Retina (tissue), 1 donor: ENCODE measurements at places on chromosomes 13 and 19.
A peak's percentile ranks its signal among the peaks of the same experiment; 100 is the strongest.

DNA sequence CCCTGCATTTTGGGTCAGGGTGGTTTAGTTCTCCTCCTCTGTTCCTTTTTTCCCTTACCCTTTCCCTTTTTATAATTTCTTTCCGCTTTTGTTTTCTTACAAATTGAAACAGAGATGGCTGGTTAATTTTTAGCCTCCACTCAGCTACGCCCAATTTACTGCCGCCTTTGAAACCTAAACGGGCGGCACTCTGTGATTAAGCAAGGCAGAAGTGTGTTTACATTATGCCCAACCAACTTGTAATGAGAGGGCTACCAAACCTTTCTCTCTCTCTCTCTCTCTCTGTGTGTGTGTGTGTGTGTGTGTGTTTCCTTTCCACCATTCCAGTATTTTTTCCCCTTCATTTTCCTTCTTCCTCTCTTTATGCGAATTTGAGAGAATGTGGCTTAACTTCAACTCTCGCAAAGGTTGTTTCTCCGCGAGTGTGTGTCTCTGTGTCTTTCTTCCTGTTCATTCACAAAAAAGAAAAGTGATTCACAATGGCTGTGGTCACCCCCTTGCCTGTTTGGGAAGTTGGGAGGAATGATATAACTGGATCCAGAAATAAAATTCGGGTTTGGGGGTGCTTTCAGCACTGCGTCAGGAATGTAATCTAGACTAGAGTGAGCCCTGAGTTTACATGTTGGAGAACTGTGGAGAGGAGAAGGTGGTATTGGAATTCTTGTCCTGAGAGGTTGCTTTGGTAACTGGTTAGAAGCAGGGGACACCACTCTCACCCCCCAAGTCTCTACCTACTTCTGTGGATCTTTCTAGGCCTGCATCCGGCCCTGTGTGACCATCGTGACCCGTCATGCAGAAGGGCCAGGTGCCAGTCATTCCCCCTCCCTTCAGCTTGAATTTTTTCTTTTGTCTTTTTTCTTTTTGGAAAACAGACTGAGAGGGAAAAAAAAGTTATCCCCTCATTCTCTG, 31.4 kb downstream of the NFIX start:
- DNase-seq: no peak

DNA sequence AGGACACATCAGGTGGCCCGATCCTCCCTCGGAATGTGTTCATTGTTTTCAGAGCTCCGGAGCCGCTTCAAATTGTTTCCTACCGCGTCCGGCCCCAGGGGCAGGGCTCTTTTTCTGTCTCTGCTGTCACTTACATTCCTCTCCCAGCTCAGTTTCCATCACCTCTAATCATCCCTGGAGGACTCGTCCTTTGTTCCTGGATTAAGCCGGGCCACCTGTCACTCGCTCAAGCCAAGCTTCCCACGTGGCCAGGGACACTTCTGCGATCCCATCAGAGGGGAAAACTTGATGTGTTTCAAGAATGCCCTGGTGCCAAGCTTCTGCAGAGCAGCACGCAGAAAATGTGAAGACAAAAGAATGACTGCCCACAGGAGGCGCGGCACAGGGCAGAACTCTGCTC, 13.5 kb downstream of the IL17D start:
- DNase-seq: peak; percentile 84

- no peak for DNase-seq
Measured at GRCh38 chr19:4748589-4748988, 24.9 kb upstream of the DPP9 start.

GRCh38 chr19:35153701-35154524, 622 bp upstream of the FXYD5 start:
- peak; percentile 61 for DNase-seq

GRCh38 chr13:106361621-106362020, 173.8 kb downstream of the EFNB2 start:
- DNase-seq: no peak

- DNase-seq: no peak
Measured at GRCh38 chr13:51270623-51271415, 48.6 kb downstream of the FAM124A start.

DNA sequence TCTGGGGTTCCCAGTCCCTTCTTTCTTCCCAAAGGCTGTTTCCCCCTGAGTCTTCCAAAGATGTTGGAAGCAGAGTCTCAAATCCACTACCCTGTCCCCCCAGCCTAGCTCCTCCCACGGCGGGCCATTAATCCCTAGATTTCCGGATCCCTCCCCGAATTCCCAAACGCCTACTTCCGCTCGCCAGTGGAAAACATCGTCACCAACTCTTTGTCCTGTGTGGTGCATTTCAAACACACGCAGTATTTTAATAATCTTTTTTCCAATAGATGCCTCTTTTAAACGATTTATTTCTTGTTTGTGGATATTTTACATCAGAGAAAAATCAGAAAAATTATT, 610 bp downstream of the ZNF791 start:
- no peak for DNase-seq

DNA sequence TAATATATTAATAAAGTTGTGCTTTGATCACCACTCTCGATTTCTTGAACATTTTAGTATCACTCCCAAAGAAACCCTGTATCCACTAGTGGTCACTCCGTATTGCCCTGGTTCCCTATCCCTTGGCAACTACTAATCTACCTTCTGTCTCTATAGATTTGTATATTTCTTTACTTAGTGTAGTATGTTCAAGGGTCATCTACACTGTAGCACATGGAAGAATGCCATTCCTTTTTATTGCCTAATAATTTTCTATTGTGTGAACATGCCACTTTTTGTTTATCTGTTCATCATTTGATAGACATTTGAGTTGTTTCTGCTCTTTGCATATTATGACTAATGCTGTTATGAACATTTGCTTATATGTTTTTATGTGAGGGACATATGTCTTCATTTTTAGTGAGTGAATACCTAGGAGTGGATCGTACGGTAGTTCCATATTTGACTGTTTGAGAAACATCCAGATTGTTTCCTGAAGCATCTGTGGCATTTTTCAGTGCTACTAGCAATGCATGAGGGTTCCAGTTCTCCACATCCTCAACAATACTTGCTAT, 254.0 kb downstream of the GPC6 start:
- DNase-seq: no peak

DNA sequence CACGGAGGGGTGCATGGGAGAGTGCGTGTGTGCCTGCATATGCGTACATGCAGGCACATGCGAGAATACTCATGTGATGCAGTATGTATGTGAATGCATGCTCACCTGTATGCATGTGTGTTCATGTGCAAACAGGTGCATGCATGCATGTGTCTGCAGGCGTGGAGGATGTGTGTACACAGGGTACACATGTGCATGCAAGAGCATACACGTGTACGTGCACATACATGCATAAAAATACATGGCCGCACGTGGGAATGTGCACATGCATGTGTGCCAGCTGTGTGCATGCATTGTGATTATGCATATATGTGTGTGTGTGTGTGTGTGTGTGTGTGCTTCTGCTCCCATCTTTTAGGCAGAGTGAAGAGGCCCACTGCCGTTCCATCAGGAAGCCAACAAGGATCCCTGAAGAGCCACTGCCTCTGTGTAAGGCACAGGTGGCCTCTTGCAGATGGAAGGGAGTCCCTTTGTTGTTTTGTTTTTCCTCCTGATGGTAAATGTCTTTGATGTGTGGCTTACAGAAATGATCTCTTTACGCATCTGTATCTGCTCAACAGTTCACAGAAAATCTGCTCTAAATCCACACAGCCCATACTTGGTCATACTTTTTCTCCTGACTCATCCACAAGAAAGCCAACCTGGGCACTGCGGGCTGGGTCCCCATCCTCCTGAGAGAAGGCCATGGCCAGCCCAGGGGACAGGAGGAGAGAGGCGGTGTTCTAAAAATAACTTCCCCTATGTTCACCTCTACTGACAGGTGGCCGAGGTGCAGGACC, 50.7 kb downstream of the KLF2 start:
- no peak for DNase-seq

DNA sequence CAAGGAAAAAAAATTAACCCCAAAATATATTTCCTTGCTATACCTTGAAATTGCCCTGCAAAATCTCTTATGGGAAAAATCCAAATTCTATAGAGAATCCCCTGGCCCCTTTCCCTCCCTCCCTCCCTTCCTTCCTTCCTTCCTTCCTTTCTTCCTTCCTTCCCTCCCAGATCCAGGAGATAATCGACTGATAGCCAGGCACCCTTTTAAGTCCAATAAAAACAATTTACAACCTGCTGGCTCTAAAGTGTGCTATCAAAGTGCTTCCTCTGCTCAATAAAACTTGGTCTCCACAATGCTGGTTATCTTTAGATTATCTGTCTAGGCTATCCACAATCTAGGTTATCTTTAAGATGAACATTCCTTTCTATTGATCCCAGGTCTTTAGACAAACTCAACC, 83.1 kb upstream of the TUBA3C start:
- no peak for DNase-seq

DNA sequence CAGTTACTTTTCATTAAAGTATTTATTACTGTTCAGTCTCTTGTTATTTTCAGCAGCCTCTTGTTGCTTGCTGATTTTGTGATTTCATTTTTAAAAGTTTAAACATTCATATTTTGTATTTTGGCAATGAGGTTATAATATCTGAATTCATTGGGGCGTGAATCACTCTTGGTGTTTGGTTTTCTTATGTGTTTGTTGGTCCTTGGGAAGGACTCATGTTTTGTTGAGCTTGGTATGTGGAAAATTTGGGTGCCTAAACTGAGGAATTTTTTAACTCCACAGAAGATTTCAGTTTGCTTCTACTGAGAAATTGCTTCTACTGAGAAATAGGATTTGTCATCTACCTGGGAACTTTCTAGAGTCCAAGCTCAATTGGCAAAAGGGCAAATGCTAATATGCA, 38.2 kb downstream of the PDS5B start:
- no peak for DNase-seq

DNA sequence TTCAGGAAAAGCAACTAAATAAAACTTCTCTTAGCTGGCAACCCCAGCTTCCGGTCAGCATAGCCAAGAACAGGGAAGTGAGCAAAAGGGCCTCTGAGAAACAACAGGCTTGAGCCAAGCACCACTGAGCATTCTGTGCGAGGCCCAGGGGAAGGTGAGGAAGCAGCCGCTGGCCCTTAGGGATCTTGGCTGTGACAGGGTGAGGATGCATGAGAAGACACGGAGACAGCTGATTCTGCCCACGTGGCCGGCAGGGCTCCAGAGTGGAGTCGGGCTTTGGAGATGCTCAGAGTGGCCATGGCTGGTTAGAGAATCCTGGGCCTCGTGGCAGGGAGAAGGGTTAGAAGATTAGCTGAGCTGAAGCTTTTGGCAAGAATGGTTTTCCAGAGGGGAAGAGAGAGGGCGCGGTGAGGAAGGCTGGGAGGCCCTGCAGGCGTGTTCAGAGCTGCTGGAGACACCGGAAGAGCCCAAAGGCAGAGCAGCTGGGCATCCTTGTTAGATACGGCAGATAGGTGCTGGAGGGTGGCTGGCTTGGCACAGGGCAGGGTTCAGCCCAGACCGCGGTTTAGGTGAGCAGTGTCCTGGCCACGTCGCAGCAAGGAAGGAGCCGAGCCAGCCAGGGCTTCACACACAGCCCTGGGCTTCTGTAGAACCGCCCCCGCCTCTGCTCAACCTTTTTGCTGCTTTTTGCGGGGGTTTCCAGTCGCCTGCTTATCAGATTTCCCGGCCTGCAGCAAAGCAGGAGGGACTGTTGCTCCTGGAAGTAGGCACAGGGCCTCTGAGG, 17.3 kb downstream of the UPF1 start:
- no peak for DNase-seq

- DNase-seq: no peak
Measured at GRCh38 chr19:12954612-12954962, 2.4 kb downstream of the GADD45GIP1 start.

DNA sequence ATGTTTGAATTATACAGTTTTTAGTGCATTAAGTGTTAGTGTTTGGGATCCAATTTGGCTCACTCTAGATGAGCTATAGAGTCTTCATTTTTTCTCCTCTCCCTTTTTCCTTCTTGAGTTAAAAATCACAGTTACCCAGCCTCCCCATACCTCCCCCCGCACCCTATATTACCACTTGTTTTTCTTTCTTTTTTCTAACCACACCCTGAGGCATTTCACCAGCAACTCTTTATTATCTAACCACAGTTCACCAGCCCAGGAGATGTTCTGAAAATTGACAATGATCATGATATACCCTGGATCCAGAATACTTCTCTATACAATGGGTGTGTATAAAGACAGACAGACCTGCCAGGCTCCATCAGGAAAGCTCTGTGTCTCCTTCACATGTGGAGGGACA, 86.5 kb upstream of the UBL3 start:
- no peak for DNase-seq

GRCh38 chr19:55535173-55535964, 1.6 kb downstream of the SBK2 start:
- no peak for DNase-seq

GRCh38 chr19:5356918-5357317, 16.3 kb upstream of the PTPRS start:
- DNase-seq: no peak

DNA sequence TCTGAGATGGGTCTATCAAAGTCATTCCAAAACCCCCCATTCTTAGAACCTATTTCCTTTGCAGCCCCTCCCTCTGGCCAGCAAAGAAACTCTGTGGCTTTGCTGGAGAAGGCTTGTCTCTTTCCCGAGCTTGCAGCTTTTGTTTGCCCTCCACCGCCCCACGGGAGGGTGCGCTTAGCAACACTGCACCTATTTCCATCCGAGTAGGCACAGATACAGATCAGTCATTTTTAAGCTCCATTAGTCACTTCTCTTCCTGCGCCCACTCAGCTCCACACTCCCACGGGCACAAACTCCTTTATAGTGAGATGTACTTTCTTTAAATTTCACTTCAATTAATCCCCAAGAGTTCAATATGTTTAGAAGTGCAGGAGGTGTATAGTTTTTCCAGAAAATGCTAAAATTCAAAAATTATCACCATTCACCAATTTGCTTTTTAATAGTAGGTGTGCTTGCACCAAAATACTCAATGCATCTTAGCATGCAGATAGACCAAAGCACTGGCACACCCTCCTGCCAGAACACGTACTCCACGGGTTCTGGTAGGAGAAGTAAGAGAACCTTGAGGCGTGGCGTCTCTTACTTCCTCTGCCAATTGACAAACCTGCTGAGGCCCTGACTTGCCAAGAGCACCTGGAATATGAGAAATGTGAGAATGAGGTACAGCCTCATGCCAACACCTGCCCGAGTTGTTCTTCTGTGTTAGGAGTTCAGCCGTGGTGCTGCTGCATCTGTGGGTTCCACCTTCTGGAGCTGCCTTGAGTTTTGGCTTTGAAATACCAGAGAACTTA, 183.7 kb downstream of the TEX29 start:
- DNase-seq: no peak

DNA sequence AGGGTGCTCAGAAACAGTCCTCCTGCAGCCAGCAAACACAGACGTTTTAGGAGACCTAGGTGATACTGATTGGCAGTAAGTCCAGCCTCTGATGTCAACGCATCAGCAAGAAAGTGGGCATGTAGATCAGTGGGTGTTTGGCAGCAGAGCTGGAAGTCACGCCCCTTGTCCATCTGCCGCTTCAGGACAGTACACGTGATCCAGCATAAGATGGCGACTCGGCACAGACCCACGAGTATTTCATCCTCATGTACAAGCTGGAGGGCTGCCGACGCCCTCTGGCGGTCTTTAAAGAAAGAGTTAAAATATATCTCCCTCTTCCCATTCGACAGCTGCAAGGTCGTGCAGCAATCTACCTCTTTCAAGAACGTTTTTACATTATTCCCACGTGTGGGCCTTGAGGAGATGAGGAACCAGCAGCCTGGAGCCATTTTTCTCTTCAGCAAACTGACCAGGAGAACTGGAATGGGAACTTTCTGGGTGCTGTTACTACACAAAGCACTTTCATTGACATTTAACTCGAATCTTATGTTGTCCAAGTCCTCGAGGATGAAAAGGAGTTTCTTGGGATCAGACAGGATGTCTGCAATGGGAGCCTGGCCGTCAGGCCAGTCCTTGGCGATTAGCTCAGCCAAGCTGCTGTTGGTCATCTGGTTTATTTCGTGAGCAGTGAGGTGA, 22.3 kb downstream of the NLRP11 start:
- peak; percentile 1 for DNase-seq
